Dermis blood vessel endothelial cell (primary cell): ENCODE measurements at places on chromosomes 16 and 17.

DNA sequence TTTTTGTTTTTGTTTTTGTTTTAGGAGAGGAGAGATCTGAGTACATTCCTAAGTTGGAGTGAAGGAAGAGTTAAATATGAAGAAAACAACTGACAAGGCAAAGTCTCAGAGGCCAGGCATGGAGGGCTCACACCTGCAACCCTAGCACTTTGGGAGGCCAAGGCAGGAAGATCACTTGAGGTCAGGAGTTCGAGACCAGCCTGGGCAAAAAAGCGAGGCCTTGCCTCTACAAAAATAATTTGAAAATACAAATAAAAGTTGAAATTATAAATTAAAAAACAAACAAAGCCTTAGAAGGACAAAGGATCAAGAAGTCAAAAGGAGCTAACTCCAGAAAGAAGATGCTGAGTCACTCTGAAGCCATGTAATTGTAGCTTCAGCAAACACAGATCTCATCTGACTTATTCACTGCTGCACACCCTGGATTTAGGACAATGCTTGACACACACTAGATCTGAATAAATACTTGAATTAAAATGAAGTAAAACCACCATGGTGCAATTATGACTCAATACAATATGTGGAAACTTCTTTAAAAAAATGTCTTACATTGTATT is 9.1 kb downstream of the CEP20 start:
- DNase-seq = peak; percentile 51

DNA sequence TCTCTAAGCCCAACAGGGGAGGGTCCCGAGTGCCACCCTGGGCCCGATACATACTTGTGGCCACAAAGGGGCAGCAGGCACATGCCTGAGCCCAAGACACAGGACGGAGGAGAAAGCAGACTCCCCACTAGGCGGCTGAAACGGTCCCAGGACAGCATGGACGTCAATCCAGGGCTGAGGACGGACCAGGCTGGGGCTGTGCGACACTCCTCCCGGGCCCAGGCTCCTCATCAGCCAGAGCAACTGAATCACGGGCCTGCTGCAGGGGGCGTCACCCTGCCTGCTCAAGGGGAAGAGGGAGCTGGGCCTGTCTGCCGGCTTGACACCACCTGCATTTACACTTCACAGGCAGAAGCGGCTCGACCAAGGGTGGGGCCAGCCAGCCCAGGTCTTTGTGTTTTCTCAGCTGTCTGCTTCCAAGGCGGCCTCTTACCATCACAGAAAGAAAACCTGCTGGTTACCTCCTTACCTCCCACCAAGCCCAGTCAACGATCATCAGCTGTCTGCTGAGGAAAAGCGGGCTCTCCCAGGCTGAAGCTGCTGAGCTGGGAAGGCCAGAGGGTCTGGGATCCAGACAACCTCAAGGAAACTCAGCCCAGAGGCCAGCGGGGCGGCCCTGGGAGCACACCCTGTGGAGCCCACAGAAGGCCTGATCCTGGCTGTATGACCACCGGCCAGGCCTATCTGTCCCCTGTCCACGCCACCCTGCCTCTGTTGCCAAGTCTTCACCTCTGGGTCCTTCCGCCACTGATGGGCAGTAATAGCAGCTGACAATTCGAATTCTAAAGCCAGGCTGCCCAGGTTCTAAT is 26.4 kb downstream of the KIFC3 start:
- peak; percentile 21 for DNase-seq

- DNase-seq = no peak
Observed at GRCh38 chr17:4307179-4307930, 43.6 kb upstream of the ANKFY1 start.

- DNase-seq = peak; percentile 75
Observed at GRCh38 chr17:44901411-44901921, 2.2 kb upstream of the EFTUD2 start.
